ENCODE measurements at places on chromosomes 16 and 17. TPM values are rescaled to one million over a fixed set of nuclear protein-coding genes. Genes with fewer than 3 reads are reported as not detected.
A peak's percentile ranks its signal among the peaks of the same experiment; 100 is the strongest.

GRCh38 chr16:1871974-1872635 is at the start of gene MEIOB:
TSS of gene MEIOB (minus strand) at chr16:1872164. CDS start at chr16:1868175, 3,989 bp downstream.
- H3K4me1 ChIP-seq, result peaks cover 3% of the 10 kb centered on the region
- no peaks in the 10 kb centered on the region for H3K36me3 ChIP-seq
- no peak for DNase-seq
- H3K27ac ChIP-seq, result no peak within 1 kb of the TSS

DNA sequence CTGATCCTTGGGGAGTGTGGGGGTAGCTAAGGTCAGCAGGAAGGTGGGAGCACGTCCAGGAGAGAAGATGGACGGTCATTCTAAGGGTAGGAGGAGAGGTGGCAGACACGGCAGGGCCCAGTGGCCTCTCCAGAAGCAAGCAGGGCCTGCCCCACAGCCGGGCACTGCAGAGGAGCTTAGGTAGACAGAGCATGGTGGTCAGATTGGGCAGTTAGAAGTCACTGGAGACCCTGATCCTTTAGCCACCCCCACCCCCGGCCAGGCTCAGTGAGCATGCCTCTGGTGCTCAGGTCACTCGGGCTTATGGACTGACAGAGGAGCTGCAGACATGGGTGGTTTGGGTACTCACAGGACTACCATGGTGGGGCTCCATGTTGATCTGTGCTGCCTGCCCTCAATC is 26.3 kb downstream of the NLRP1 start:
- H3K4me3 ChIP-seq, result no peak overlapping the region
- peaks cover 5% of the 10 kb centered on the region for H3K4me1 ChIP-seq
- peaks cover 5% of the 10 kb centered on the region for H3K36me3 ChIP-seq
- no peak for DNase-seq
- no peaks in the 10 kb centered on the region for H3K27me3 ChIP-seq
- H3K27ac ChIP-seq, result peak overlapping the region; percentile 30

GP1BA gene
- polyA plus RNA-seq, result not detected

CLEC18C gene
- 0.01 TPM for polyA plus RNA-seq

TGFB1I1 gene
- 68.4 TPM for polyA plus RNA-seq

ASGR1 gene
- polyA plus RNA-seq, result 0.19 TPM

SERPINF2 gene
- 0.06 TPM for polyA plus RNA-seq

Data from fibroblast of lung (primary cell).